ENCODE measurements at places on chromosomes 2 and 18.
A peak's percentile ranks its signal among the peaks of the same experiment; 100 is the strongest.

DNA sequence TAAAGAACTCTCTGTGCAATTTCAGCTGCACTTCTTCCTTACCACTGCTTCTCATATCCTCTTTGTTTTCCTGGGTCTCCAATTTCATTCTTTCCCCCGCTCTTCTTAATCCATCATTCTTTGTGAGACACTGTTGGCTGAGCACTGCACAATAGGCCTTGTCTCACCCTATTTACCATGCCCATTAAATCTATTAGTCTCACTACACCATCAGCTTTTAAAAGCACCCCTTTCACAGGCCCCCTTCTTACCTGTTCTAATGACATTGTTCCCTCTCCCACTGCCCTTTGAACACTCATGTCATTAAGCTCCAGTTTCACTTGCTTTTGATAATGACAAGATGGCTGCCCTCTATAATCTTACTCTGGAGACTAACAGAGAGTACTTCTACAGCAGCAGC lies 404.1 kb upstream of the ACVR2A start:
- no peak for DNase-seq
- H3K27ac ChIP-seq, result no peak overlapping the region
- H3K36me3 ChIP-seq, result no peaks in the 10 kb centered on the region
- no peaks in the 10 kb centered on the region for H3K27me3 ChIP-seq

- no peaks in the 10 kb centered on the region for H3K36me3 ChIP-seq
- no peak overlapping the region for H3K27ac ChIP-seq
- no peak for DNase-seq
- H3K27me3 ChIP-seq, result no peaks in the 10 kb centered on the region
- no peaks in the 10 kb centered on the region for H3K4me1 ChIP-seq
Measured at GRCh38 chr2:9737053-9737875, 106.0 kb upstream of the TAF1B start.

GRCh38 chr2:65377556-65378192 lies 54.7 kb downstream of the SPRED2 start:
- H3K27ac ChIP-seq, result peak overlapping the region; percentile 73
- no peak for DNase-seq
- no peaks in the 10 kb centered on the region for H3K36me3 ChIP-seq
- H3K27me3 ChIP-seq, result no peaks in the 10 kb centered on the region
- no peak overlapping the region for H3K4me3 ChIP-seq
- H3K4me1 ChIP-seq, result peaks cover 10% of the 10 kb centered on the region

- DNase-seq, result no peak
- no peaks in the 10 kb centered on the region for H3K36me3 ChIP-seq
- no peak overlapping the region for H3K4me3 ChIP-seq
Measured at GRCh38 chr2:143284087-143284675, 155.0 kb downstream of the ARHGAP15 start.

DNA sequence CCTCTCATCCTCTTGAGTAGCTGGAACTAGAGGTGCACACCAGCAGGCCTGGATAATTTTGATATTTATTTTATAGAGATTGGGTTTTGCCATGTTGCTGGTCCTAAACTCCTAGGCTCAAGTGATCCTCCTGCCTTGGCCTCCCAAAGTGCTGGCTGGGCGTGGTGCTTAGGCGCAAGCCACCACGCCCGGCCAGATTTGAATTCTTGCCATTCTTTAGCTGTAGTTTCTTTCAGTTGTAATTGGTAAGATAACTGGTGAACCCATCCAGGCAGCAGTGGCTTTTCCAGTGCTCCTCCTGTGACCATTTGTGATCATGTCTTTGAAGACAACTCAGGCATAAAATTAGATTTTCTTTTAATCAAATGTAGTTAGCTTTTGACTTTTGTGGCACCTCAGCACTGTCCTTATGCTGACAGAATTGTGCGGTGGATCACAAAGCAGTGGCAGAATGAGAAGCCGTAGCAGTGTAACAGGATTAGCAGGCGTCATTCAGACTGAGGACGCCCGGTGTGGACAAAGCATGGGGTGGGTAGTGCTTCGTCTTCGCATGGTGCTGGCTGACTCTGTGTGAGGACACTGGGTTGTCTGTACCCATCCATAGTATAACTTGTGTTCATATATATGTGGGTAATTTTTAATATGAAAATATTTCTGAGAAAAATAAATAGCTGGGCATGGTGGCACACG lies 30.0 kb upstream of the TOGARAM2 start:
- H3K27me3 ChIP-seq, result no peaks in the 10 kb centered on the region
- no peak for DNase-seq

DNA sequence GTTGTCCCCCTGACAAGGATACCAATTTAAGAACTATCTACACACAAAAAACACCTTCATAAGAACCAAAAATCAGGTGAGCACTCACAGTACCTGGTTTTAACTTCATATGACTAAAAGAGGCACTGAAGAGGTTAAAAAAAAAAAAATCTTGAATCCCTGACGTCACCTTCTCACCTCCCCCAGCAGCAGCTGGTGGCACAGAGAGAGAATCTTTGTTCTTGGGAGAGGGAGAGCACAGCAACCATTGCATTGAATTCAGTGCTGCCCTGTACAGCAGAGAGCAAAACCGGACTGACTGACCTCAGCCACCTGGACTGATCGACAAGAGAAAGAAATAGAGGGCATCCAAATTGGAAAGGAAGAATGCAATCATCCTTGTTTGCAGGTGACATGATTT lies 566.0 kb downstream of the TMX3 start:
- no peaks in the 10 kb centered on the region for H3K27me3 ChIP-seq
- H3K36me3 ChIP-seq, result no peaks in the 10 kb centered on the region
- no peak for DNase-seq
- H3K27ac ChIP-seq, result no peak overlapping the region
- H3K4me1 ChIP-seq, result no peaks in the 10 kb centered on the region

GRCh38 chr2:145094370-145094769 lies 574.5 kb upstream of the ZEB2 start:
- no peaks in the 10 kb centered on the region for H3K36me3 ChIP-seq
- no peak for DNase-seq
- H3K4me3 ChIP-seq, result no peak overlapping the region
- no peaks in the 10 kb centered on the region for H3K27me3 ChIP-seq
- no peak overlapping the region for H3K27ac ChIP-seq

DNA sequence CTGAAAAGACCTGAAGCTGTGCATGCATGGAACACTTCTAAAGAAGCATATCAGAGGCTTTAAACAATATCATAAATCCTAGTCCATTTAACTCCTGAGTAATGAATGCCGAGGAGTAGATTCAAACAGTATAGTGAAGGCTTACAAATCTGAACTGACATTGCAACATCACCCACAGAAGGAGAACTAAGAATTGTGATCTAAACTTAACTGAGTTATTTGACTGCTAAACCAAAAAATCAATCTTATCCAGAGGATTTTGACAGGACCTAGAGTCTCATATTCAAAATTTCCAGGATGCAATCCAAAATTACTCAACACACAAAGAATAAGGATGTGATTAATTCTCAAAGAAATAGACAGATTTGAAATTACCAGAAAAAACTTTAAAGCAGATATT lies 181.0 kb downstream of the SLC39A10 start:
- H3K4me3 ChIP-seq, result no peak overlapping the region
- no peak for DNase-seq
- H3K27ac ChIP-seq, result no peak overlapping the region
- no peaks in the 10 kb centered on the region for H3K4me1 ChIP-seq

- H3K27ac ChIP-seq, result no peak overlapping the region
- H3K27me3 ChIP-seq, result no peaks in the 10 kb centered on the region
- H3K36me3 ChIP-seq, result no peaks in the 10 kb centered on the region
- no peak for DNase-seq
- H3K4me1 ChIP-seq, result no peaks in the 10 kb centered on the region
- H3K4me3 ChIP-seq, result no peak overlapping the region
Measured at GRCh38 chr2:8421658-8422449, 260.0 kb upstream of the ID2 start.

- no peak for DNase-seq
- H3K4me3 ChIP-seq, result no peak overlapping the region
- no peaks in the 10 kb centered on the region for H3K36me3 ChIP-seq
- H3K27me3 ChIP-seq, result no peaks in the 10 kb centered on the region
- H3K27ac ChIP-seq, result peak overlapping the region; percentile 48
Measured at GRCh38 chr18:58100154-58100553, 56.1 kb downstream of the NEDD4L start.

GRCh38 chr18:59646228-59646962 lies 50.8 kb downstream of the CCBE1 start:
- no peaks in the 10 kb centered on the region for H3K36me3 ChIP-seq
- no peak for DNase-seq
- H3K27me3 ChIP-seq, result no peaks in the 10 kb centered on the region
- H3K4me3 ChIP-seq, result no peak overlapping the region
- no peaks in the 10 kb centered on the region for H3K4me1 ChIP-seq

DNA sequence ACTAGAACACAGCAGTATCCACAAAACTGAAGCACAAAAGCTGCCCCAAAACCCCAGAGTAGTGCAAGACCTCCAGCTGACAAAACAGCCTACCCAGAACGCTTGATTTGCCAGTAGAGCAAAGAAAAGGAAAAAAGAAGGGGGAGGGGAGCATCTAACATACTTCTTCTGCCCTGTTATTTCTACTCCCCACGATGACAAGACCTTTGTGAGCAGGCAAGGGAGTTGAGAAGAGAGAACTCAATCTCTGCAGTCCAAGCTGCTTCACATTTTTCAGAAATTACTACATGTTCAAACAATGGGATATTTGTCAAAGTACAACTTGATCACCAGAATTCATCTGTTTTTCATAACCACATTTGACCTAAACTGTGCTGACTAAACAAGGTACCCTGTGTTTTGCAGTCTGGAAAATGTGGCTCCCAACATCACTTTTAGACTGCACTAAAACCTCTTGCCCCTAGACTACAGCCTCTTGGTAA lies 286.7 kb downstream of the EXOC6B start:
- H3K27ac ChIP-seq, result no peak overlapping the region
- H3K4me3 ChIP-seq, result no peak overlapping the region
- H3K27me3 ChIP-seq, result no peaks in the 10 kb centered on the region
- H3K4me1 ChIP-seq, result no peaks in the 10 kb centered on the region
- H3K36me3 ChIP-seq, result no peaks in the 10 kb centered on the region

DNA sequence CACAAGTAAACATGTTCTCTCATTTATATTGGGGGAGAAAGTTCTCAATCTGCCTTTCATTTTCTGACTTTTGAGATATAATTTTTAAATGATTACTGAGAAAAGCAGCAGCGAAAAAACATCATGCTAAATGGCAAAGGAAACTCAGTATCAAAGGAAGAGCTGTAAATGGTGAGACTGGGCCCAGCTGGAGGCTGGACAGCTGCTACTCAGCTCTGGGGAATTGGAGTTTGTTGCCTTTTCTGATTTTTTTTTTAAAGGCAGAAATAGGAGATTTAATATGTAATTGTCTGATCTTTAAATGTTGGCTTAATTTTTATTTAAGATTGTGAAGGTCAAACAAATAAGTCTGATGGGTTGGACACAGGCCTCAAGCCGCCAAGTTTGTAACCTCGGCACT lies 137.1 kb upstream of the TACR1 start:
- no peak overlapping the region for H3K27ac ChIP-seq
- no peaks in the 10 kb centered on the region for H3K36me3 ChIP-seq
- H3K4me3 ChIP-seq, result no peak overlapping the region
- DNase-seq, result no peak
- no peaks in the 10 kb centered on the region for H3K4me1 ChIP-seq

GRCh38 chr18:58361212-58361611 lies 267.7 kb downstream of the ALPK2 start:
- H3K27me3 ChIP-seq, result no peaks in the 10 kb centered on the region
- H3K4me1 ChIP-seq, result no peaks in the 10 kb centered on the region
- H3K36me3 ChIP-seq, result no peaks in the 10 kb centered on the region
- no peak overlapping the region for H3K27ac ChIP-seq

- H3K4me3 ChIP-seq, result no peak overlapping the region
- no peak for DNase-seq
Measured at GRCh38 chr2:174840436-174840835, 76.2 kb upstream of the CHRNA1 start.

- no peak overlapping the region for H3K4me3 ChIP-seq
- H3K27me3 ChIP-seq, result no peaks in the 10 kb centered on the region
- peak overlapping the region; percentile 22 for H3K27ac ChIP-seq
- no peak for DNase-seq
Measured at GRCh38 chr2:54403512-54404238, 52.5 kb upstream of the SPTBN1 start.

DNA sequence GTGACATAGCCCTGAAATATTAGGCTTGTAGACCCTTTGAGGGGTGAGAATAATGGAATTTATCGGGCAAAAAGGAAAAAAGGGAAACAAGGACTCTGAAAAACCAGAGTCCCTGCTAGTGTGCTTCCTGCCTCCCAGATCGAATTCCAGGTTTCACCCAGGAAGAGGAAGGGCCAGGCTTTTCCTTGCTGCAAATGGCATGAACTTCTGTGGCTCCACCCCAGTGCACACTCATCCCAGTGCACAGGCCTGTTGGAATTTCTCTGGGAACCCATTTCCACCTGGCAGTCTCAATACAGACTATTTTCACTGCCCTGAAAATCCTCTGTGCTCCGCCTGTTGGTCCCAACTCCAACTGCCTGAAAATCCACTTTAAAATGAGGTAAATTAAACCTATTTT lies 29.9 kb downstream of the C18orf54 start:
- no peaks in the 10 kb centered on the region for H3K4me1 ChIP-seq
- H3K27me3 ChIP-seq, result no peaks in the 10 kb centered on the region
- no peak for DNase-seq

DNA sequence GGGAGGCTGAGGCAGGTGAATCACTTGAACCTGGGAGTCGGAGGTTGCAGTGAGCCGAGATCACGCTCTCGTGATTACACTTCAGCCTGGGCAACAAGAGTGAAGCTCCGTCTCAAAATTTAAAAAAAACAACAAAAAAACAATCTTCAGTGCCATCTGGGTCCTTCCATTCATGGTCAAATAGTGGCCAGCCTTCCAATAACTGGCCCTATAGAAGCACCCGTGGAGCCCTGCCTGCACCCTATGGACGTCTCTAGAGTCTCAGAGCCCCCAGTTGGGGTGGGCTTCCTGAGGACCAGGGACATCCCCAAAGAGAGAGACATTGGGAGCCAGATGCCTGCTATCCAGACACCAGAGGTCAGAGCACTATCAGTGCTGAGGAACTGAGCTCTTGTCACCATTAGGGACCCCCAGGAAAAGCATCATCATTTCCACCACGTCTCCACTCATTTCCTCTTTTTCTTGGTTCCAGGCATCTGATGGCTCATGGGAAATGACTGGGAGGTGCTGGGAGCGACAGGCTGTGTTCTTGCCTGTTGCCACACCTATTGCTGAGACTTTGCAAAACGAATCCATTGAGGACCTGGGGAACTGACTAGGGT lies 9.4 kb downstream of the NEU2 start:
- no peaks in the 10 kb centered on the region for H3K36me3 ChIP-seq
- H3K4me1 ChIP-seq, result no peaks in the 10 kb centered on the region
- H3K27me3 ChIP-seq, result no peaks in the 10 kb centered on the region
- no peak overlapping the region for H3K4me3 ChIP-seq

- H3K27me3 ChIP-seq, result no peaks in the 10 kb centered on the region
- no peak for DNase-seq
- H3K36me3 ChIP-seq, result no peaks in the 10 kb centered on the region
- no peak overlapping the region for H3K4me3 ChIP-seq
- H3K27ac ChIP-seq, result no peak overlapping the region
- H3K4me1 ChIP-seq, result no peaks in the 10 kb centered on the region
Measured at GRCh38 chr2:223470602-223471001, 131.6 kb downstream of the SCG2 start.
